ENCODE measurements at places on chromosomes 2 and 18. TPM values are rescaled to one million over a fixed set of nuclear protein-coding genes. Genes with fewer than 3 reads are reported as not detected.

Gene LOXHD1
- total RNA-seq, result not detected

Gene ATOH8
- 5.5 TPM for total RNA-seq

Gene FRZB
- total RNA-seq, result under 0.01 TPM

Gene PLEKHB2
- total RNA-seq, result 72.5 TPM

Gene CREG2
- total RNA-seq, result 0.78 TPM

Gene ZNF385B
- total RNA-seq, result under 0.01 TPM

Gene C2orf66
- under 0.01 TPM for total RNA-seq

Gene LIMS4
- 1.5 TPM for total RNA-seq

Gene CNTNAP5
- total RNA-seq, result not detected

Gene ALK
- not detected for total RNA-seq

Gene OXER1
- not detected for total RNA-seq

Gene B3GNT7
- not detected for total RNA-seq

Gene ACMSD
- not detected for total RNA-seq

Gene CCL20
- 1.2 TPM for total RNA-seq

Gene C2orf81
- 0.98 TPM for total RNA-seq

Gene DHRS9
- not detected for total RNA-seq

Gene SCTR
- not detected for total RNA-seq

Gene DSG4
- total RNA-seq, result not detected

Gene SKOR2
- not detected for total RNA-seq

Gene KCMF1
- total RNA-seq, result 45.2 TPM

Gene TMEM237
- 14.7 TPM for total RNA-seq

Gene RAX
- not detected for total RNA-seq

Gene GKN1
- total RNA-seq, result not detected

Gene STARD6
- not detected for total RNA-seq

Gene ITGA4
- 117 TPM for total RNA-seq

Gene TUBA4B
- total RNA-seq, result not detected

Gene PARD6G
- total RNA-seq, result 0.59 TPM

Gene GRP
- not detected for total RNA-seq

Gene EVX2
- total RNA-seq, result not detected

Gene ENOSF1
- total RNA-seq, result 42.6 TPM

Gene SH3RF3
- total RNA-seq, result 7.3 TPM

Gene DARS1
- 116 TPM for total RNA-seq

Gene DOK6
- not detected for total RNA-seq

Gene OTOS
- not detected for total RNA-seq

Gene UGT1A5
- not detected for total RNA-seq

Gene TAF1B
- 55.7 TPM for total RNA-seq

Gene UCN
- total RNA-seq, result 0.59 TPM

Gene KCNJ3
- not detected for total RNA-seq

Gene AQP4
- not detected for total RNA-seq

Gene CABYR
- 3.5 TPM for total RNA-seq

Gene RBM43
- 3.7 TPM for total RNA-seq

Gene LMAN2L
- 9.2 TPM for total RNA-seq

Gene HOXD12
- not detected for total RNA-seq

Gene PTPN2
- total RNA-seq, result 26.5 TPM

Gene CNRIP1
- 40.1 TPM for total RNA-seq

Gene EPB41L5
- total RNA-seq, result 15.8 TPM
